ENCODE measurements at places on chromosomes 16 and 17.
A peak's percentile ranks its signal among the peaks of the same experiment; 100 is the strongest.

DNA sequence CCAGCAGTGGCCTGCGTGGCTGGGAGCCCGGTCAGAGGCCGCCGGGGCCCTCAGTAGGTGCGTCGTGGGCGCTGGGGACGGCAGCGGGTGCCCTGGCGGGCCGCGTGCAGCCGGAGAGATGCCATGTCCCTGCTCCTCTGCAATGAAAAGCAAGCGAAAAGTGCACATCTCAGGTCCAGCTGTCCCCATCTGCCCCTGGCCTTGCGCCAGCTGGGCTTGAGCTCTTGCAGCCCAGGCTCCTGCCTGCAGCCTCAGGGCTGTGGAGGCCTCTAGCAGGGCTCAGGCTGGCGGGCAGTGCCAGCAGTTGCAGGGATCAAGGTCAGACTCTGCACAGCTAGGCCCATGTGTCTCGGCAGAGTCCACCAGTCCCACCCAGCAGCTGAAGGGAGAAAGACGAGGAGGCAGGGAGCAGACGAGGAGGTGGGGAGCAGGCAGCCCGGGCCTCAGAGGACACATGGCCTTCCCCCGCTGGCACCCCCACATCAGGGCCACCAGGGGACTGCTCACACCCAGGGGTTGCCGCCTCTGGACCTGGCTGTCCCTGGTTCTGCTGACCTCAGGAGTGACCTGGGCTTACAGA is 11.2 kb downstream of the SLC16A3 start:
- peak; percentile 61 for DNase-seq

GRCh38 chr17:28344435-28344901 is 8.9 kb downstream of the TNFAIP1 start:
- DNase-seq, result no peak

DNA sequence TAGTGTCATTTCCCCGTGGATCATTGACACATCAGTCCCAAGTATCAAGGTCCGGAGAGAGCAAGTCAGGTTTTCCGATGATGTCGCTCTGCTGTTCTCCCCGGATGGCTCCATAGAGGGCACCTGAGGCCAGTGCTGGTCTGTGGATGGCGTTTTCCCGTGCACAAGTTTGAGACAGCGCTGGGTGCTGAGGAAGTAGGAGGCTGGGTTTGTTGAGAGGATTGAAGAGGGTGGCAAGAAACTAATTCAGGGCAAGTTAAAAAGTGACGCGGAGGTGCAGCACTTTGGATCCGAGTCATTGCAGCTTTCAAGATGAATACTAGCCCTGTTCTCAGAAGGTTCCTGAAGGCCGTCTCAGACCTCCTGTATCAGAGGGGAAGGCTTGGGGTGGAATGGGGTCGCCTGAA is 7.7 kb downstream of the NUBP1 start:
- DNase-seq, result peak; percentile 53

DNA sequence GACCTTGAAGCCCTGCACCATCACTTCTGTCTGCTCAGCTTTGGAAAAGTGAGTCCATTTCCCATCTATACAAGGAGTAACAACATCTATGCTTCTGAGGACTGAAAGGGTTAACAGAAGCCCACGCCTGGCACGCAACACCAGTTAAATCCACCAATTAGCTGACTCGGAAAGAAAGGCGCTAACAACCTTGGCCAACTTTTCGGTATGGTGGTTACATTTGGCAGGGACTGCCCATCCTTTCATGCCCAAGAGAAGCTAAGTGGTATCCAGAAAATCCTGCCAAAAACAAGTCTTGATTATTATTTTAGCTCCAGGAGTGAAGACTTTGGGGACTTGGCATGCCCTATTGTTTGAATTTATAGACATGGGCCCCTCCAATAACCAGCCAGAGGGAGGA is 202.3 kb upstream of the RPL38 start:
- no peak for DNase-seq

DNA sequence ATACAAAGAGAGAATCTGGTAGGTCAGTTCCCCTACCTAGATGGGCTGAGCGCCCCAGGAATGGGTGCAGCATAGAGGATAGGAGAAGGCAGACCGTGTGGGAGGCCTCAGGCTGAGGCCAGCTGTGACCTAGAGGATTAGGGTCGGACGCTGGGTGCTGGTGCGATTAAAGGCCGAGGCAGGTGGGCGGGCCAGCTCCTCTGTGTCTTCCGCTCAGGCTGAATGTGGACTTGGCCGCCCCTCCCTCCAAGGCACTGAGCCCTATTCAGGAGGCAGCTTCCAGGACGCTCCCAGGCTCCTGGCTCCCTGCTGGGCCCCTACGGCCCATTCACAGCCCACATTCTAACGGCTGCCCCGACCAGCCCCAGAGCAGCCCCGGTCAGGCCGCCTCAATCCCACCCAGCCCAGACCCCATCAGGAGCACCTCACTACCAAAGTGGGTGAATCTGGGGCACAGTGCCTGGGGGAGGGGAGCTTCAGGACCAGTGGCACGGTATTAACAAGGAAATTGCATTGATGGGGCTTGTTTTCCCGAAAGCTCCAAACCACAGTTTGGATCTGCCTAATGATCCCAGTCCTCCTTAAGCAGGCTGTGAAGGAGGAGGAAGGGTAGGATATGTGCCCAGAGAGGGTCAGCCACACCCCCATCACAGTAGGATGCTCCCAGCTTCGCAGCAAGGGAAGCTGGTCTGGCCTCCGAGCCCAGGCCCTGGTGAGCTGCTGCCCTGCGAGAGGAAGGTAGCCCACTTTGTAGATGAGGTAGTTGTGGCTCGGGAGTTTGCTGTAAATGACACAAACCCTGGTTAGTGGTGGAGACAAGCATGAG is 14.5 kb downstream of the RHBDL3 start:
- DNase-seq, result no peak

DNA sequence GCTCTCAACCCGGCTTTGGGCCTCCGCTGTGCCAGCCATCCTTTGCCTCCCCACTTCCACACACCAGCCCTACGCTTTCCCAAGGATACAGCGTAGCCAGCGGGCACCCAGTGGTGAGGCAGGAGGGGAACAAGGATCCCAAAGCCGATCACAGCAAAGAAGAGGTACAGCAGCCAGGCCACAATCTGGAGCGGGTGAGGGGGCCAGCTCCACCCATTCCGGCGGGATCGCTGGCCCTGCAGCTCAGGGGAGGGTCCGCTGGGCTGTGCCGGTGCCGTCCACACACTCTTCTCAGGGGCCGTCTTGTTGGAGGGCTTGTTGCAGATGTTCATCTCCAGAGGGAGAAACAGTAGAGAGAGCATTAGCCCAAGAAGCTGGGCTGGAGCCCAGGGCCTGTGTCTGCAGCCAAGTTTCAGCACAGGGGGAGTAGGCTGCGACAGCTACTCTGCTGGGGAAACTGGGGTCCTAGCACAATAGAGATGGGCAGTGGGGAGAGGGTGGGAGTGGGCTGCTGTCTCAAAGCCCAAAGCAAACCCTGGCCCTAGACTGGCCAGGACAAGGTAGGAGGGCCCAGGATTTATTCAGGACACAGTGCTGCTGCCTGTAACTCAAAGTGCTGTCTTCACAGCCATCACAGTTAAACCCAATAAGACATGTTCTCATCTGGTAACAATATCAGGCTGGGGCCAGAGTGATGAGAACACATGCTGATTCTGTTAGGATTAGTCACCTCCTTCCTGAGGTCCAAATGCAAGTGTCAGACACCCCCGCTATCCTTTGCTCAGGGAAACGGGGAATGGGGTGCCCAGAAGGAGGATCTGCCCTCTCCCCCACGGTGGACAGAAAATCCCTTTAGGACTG is 9.9 kb downstream of the ZDHHC1 start:
- no peak for DNase-seq

DNA sequence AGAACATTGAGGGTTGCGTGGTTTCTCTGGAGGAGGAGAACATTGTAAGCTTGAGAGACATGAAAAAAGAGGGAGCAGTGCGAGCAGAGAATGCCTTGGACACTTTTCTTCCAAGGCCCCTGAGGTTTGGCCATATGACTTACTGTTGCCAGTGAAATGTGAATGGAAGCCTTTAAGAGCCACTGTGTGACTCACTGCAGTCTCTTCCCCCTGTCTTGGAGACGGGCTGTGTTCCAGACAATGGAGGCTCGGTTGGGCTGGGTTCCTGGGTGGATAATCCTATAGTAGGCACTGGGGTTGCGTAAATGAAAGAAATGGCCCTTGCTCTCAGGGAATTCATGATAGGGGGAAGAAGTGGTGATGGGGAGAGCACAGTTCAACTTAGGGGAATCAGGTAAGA is 75.5 kb downstream of the SHISA9 start:
- DNase-seq, result no peak

DNA sequence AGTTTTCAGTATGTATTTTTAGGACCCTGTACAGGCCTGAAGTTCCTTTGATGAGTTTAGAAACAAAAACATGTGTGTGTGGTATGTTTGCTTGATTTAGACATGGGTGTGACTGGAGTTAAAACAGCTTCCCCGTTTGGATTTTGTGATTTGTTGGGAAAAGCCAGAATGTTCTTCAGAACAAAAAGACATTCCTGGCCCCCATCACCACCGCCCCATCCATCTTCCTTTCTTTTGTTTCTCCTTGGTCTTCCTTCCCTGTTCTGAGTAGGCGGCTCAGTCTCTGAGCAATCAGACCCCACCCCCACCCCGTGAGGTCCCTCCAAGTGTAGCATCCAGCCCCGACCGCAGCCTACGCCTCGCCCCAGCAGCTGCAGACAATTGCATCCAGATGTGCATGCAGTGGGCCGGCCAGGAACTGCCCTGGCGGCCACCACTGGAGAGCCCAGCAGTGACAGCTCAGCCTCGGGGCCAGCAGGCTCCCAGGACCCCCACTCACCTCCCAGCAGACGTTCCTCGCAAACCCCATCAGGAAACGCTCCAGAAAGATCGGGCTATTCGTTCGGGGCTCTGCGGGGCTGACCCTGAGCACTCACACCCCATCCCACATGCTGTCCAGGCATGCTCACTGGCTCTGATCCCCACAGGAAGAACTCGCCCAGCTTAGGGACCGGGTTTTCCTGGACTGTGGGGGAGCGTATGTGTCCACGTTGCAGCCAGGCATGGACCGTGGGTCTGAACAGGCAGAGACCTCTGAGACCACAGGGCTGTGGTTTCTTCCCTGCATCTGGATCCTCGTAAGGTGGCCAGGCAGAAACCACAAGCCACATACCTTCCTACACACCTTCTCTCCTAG is 99.8 kb upstream of the CDH5 start:
- no peak for DNase-seq

DNA sequence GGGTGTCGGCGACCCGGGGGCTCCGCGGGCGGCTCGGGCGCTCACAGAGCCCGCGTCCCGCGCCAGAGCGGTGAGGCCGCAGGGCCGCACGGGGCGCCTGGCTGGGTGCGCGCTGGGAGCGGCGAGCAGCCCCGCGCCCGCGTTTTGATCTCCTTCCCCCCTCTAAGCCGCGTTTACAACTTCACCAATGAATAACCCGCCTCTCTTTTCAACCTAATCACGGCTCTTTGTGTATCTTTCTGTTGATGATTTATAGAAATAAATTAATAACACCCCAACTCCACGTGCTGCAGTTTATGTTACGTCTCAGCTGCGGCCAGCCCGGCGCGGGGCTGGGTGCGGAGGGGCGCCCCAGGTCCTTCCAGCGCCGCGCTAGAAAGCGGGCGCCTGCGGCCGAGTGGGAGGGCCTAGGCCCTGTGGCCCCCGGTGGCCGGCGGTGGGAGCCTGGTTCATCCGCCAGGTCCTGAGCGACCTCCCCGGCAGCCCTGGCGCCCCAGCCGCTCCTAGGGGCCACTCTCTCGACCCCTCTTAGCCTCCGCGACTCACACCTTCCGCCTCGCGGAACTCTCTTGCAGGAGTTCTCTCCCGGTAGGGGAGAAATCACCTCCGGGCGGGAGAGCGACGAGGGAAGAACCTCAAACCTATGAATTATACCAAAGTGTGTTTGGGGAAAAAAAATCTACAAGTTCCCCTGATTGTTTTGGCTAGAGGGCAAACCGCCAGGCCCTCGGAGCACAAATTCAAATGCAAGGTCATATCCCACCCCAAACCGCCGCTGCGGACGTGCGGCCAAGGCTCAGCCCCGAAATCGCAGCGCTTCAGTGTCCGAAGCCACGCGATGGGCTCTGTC is 1.9 kb downstream of the HNF1B start:
- DNase-seq, result no peak

- peak; percentile 45 for DNase-seq
Measured at GRCh38 chr16:48590476-48590875, 19.5 kb downstream of the N4BP1 start.

DNA sequence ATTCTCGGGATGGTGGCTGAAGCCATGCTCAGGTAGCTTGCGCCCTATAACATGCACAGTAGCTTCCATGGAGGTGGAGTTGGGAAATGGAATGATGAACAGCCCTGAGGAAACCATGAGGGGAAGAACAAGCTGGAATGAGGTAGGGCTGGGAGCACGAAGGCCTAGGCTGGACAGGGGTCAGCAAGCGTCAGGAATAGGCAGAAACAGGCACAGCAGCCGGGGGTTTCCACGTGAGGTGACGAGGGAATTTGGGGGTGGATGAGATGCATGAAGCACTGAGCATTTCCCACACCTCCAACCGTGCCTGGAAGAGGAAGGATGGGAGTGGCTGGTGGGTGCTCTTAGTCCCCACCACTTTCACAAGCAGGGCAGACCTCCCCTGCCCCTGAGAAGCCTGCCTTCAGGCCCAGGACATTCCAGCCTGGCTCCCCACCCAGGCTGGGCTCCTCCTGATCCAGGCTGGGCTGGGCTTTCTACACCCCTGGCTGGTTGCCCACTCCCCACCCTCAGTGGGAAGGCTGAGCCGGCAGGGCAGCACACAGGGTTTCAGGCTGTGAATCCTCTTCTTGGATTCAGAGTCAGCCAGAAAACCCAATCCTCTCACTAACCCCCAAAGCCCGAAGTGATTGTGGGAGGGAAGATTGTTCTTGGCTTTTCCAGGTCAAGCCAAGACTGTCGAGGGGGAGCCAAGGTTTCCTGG is 21.9 kb downstream of the PLEKHG4 start:
- no peak for DNase-seq

DNA sequence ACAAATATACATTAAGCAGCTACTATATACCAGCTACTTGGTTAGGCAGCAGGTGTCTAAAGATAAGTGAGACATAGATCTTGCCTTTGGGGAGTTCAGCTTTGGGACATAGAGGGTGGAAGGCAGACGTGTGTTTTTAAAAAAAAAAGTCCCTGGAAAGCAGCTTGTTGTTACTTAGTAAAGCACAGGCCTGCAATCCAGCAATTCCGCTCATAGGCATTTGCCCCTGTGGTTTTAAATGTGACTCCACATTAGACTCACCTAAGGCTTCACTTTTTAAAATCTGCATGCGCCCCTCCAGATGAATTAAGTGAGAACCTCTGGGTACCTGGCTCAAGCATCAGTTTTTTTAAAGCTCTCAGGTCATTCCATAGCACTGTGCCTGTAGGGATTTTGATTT is 7.2 kb upstream of the MLYCD start:
- no peak for DNase-seq

DNA sequence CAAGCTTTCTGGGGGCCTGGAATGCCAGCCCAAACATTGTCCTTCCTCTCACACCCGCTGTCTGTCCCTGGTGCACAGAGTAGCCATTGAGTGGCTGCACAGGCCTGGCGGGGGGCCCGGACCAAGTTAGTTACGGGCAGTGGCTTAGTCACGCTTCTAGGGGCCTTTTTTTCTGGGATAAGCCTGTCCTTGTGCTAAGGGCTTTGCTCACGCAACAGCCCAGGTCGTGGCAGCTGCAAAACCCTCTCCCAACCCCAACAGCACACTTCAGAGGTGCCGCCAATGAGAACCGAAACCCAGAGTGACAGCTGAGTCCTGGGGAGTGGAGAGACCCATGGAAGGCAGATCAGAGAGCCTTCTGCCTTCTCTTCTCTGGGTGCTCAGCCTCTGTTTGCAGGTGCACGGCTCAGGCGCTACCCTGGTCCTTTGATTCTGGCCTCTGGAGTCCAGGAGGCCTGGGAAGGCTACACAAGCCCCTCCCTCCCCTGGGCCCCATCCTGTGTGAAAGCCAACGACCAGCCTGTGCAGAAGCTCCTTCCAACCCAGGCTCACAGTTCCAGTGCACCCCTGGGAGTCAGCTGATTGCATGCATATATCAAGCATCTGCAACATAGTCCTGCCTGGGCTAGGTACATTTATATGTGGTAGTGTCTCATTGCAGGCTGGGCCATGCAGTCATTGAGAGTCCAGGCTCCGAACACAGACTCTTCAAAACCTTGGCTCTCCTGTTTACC is 9.1 kb downstream of the WSCD1 start:
- no peak for DNase-seq

All from G401 (cell line).